Right renal pelvis (tissue), 4 donors: ENCODE measurements at places on chromosomes 5 and 9. TPM values are rescaled to one million over a fixed set of nuclear protein-coding genes. Genes with fewer than 3 reads are reported as not detected.

Gene FAM153A
- polyA plus RNA-seq: 0.29 TPM

GRCh38 chr9:107148216-107148615, 134.9 kb upstream of the RAD23B start:
- DNase-seq: no peak

Gene LRRC19
- polyA plus RNA-seq: 15.3 TPM

Gene CER1
- 0.66 TPM for polyA plus RNA-seq

Gene MAMDC2
- polyA plus RNA-seq: 7.6 TPM

Gene CDC25C
- polyA plus RNA-seq: 7.1 TPM

Gene ZNF366
- 4.5 TPM for polyA plus RNA-seq

Gene ECSCR
- 26.2 TPM for polyA plus RNA-seq

DNA sequence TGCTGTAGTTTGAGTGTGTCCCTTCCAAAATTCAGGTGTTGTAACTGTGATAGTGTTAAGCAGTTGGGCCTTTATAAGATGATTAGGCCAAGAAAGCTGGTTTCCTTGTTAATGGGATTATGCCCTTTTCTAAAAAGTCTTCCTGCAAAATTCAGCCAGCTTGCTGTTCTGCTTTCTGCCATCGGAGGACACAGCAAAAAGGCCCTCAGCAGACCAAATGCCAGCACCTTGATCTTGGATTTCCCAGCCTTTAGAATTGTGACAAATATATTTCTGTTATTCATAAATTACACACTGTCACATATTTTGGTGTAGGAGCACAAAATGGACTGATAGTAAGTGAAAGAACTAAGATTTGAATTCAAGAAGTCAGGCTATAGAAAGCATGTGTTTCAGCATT, 203.2 kb downstream of the IZUMO3 start:
- DNase-seq: no peak

DNA sequence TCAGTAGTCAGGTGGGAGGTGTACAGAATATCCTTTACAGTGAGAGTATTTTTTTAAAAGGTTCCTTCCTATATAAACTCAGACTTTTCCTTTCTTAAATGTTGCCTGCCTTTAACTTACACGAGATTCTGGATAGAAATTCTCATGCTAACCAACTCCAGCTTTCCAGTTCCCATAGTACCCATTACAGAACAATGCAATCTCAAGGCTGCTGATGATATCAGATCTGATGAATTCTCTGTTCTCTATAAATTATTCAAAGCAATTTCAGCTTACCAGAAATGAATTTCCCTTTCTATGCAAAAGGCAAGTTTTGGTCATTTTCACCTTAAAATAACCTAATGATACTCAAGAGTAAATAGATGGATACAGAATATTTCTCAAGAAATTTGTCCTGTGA, 90.3 kb downstream of the NUDT12 start:
- no peak for DNase-seq

Gene MEIKIN
- polyA plus RNA-seq: not detected

- no peak for DNase-seq
These were observed 2.0 kb downstream of the MAML1 start for GRCh38 chr5:179734536-179735164.

DNA sequence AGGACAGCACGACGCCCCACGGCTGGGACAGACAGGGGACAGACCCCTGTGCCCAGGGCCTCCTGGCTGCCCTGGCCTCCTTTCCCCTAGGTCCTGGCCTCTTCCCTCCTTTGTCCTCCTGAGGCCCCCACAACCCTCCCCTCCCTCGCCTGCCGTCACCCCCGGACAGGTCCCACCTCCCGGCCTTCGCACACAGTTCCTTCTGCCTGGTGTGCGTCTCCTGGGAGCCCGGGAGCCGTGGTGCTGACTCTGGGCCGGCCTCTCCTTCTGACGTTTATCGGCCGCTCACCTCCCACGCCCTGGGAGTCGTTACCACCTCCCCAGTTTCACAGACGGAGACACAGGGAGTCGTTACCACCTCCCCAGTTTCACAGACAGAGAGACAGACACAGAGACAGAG, 25.1 kb upstream of the NOTCH1 start:
- DNase-seq: no peak

Gene SPATA31A3
- not detected for polyA plus RNA-seq

DNA sequence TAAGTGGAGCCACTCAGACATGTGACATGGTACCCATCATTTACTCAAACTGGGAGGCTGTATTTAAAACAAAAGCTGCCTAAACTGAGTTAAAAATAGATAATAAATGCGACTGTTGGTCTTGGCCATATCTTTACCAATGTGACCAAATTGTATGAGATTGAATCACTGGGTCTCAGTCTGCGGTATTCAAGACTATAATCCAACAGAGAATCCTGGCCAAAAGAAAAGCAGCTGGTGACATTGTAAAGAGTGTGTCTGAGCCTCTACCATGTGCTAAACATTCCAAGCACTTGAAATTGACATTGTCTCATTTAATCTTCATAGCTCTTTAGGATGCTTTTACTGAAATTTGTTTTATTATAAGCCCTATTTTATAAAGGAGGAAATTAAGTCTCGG, 282.6 kb downstream of the ZNF608 start:
- no peak for DNase-seq

Gene GRM6
- 0.74 TPM for polyA plus RNA-seq

DNA sequence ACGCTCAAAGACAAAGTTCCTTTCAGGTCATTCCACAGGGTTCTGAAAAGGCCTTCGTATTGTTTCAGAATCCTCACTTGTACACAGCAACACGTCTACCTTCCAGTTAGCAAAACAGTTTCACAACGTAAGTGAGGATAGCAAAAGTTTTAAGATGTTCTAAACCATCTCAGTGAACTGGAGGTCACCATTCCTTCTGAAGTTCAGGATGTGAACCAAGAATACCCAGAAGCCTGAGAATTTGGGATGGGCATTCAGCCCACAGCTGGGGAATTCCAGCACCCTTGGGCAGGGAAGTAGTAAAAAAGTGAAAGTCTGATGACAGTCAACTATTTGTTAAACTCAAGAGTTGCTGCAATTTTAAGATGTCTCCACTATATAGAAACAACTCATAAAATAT, 224.5 kb downstream of the BNC2 start:
- DNase-seq: no peak

DNA sequence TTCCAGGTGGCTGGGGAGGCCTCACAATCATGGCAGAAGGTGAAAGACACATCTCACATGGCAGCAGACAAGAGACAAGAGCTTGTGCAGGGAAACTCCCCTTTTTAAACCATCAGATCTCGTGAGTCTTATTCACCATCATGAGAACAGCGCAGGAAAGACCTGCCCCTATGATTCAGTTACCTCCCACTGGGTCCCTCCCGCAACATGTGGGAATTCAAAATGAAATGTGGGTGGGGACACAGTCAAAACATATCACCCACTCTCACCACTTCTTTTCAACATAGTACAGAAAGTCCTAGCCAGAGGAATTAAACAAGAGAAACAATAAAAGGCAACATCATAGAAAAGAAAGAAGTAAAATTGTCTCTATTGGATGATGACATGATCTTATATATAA, 223.4 kb upstream of the SLC24A2 start:
- DNase-seq: no peak

Gene GABBR2
- polyA plus RNA-seq: 2.7 TPM

Gene CNTNAP3B
- 13.9 TPM for polyA plus RNA-seq

DNA sequence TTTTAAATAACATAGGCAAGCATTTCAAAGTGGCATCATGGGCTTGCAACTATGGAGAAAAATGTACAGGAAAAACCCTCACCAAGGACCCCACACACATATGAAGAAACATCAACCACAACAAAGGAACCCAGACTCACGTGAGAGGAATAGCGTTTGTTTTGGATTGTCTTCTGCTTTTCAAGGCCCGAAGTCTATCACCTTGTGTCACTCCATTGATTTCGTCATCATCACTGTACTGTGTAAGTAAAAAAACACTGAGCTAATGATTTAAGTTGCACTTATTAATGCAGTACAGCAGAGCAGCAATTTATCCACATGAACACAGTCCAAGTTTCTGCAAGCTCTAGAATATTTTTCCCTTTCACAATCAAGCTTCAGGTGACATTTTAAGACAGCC, 72.4 kb downstream of the HABP4 start:
- DNase-seq: no peak

- DNase-seq: no peak
These were observed 65.4 kb downstream of the WDR41 start for GRCh38 chr5:77426670-77427069.

DNA sequence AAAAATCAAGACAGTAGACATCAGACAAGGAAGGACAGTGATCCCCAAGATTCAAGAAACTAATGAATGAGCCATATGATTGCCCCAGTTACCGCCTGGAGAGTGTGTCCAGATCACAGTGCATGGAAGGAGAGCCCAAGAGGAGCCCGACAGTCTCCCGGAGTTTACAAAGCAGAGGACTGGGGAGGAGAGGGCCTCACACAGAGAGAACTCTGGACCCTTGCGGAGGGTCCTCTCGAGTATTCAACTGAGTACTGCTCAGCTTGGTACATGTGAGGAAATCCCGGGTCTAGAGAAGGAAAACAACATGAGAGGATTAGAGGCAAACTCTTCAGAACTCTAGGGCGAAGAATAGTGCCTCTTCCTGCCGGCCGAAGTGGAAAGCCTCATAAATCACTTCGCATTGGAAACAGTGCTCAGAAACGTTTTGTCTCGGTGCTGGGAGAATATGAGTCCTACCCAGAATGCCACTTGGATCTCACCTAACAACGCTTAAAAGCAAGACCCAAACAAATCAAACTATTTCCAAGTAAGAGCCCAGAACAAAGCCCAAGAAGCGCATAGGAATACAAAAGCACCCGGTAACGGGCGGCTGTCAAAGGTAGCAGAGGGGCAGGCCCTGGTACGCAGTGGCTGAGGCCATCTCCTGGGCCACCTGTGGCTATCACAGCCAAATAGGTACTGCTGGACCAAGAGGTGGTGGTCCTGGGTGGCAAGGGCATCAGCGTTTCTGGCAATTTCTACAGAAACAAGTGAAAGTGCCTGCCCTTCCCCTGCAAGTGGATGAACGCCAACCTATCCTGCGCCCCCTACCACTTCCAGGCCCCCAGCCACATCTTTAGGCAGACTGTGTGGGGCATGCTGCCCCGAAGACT, 36.0 kb downstream of the FAM78A start:
- DNase-seq: no peak

DNA sequence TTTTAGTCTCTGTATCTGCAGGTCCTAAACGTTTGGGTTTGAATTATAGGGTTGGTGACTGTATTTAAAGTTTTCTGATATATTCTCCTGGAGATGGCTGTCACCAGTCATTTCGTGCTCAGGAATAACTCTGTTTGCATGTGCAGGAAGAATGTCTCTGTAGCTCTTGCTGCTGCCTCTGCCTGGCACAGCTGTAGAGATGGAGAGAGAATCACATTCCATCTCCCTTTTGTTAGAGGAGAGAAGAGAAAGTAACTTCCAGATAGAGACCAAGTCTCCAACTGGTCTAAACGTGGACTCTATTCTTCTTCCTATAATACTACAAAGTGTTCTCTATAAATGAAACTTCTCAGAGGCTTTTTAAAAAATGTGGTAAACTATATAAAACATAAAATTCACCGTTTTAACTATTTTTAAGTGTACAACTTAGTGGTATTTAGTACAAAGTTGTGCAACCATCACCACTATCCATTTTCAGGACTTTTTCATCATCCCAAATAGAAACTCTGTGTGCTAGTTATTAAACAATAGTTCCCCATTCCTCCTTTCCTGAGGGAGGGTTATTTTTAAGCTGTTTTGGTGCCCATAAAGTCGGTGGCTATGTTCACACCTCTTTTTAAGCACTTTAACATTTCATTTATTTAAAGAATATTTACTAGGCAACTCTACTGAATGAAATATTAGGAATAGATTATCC, 20.7 kb upstream of the STARD4 start:
- DNase-seq: no peak

GRCh38 chr9:113763429-113763828, 112.7 kb upstream of the ZNF618 start:
- no peak for DNase-seq

DNA sequence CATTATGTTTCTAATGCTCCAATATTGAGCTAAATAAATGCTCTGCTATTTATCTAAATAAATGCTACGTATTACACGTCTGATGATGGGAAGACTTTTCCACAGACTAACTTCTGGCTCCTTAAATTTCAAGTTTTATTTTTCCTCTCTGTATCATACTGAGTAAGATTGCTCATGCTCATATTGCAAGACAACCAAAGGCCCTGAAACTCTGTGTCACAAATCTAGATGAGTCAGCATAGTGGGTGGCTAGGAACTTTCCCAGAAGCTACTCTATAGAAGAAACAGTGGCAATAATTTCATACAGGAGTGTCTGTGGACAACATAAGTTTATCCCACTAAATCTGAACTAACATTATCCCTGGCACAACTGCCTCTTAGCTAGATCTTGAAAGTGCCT, 53.0 kb upstream of the RFX3 start:
- no peak for DNase-seq

GRCh38 chr9:124392254-124392870, 22.9 kb downstream of the PSMB7 start:
- DNase-seq: no peak

Gene ELL2
- 12.5 TPM for polyA plus RNA-seq

DNA sequence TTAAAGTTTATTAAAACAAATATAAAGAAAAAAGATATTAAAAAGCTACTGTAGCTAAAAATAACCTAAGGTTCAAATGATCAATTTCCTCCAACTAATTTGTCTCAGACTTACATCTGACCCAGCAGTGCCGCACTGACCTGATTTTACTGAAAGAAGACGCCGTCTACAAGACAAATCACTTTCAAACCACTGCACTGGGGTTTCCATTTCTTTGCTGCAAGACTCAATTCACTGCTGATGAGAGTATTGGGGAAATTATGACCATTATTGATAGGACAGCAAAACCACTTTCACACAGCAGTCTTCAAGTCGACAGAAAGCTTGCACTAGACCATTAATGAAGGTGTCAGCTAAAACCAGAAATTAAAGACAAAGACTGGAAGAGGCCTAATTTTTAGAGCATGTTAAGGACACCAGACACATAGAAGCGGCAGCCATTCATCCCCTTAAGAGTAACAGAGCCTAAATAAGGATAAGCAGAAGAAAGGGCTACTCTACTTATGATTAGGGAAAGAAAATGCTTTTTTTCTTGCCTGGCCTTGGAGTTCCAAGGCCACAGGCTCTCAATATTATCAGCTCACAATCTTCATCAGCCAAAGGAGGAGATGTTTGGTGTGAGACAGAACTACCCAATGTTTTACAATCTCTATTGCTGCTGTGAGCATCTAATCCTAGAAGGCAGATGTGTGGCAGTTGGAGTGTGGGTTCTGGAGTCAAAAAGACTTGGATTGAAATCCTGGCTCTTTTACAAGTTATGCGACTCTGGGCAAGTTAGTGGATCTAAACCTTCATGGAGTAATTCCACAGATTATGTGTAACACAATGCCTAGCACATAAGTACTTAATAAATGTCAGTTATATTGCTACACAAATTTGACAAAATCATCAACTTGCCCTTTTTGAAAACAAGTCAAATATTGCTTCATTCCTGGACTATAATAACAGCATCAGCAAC, 190.7 kb downstream of the MAPKAP1 start:
- no peak for DNase-seq

DNA sequence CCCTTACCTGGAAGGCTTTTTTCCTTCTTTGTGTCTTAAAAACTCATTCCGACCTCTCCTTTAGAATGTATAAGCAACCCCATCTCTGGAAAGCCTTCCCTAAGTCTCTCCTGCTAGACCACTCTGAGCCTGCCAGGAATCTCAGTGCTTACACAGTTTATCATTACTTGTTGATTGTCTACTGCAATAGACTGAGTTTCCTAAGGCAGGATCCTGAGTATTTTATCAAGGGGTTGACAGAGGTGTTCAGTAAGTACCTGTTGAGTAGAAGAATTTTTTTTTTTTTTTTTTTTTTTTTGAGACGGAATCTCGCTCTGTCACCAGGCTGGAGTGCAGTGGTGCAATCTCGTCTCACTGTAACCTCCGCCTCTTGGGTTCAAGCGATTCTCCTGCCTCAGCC, 2.6 kb upstream of the TJP2 start:
- DNase-seq: no peak

GRCh38 chr5:36366883-36367282, 65.2 kb upstream of the RANBP3L start:
- DNase-seq: no peak
